ENCODE measurements at places on chromosomes 6 and 20.

- DNase-seq = no peak
Measured at GRCh38 chr6:15280028-15280427, 34.2 kb downstream of the JARID2 start.

DNA sequence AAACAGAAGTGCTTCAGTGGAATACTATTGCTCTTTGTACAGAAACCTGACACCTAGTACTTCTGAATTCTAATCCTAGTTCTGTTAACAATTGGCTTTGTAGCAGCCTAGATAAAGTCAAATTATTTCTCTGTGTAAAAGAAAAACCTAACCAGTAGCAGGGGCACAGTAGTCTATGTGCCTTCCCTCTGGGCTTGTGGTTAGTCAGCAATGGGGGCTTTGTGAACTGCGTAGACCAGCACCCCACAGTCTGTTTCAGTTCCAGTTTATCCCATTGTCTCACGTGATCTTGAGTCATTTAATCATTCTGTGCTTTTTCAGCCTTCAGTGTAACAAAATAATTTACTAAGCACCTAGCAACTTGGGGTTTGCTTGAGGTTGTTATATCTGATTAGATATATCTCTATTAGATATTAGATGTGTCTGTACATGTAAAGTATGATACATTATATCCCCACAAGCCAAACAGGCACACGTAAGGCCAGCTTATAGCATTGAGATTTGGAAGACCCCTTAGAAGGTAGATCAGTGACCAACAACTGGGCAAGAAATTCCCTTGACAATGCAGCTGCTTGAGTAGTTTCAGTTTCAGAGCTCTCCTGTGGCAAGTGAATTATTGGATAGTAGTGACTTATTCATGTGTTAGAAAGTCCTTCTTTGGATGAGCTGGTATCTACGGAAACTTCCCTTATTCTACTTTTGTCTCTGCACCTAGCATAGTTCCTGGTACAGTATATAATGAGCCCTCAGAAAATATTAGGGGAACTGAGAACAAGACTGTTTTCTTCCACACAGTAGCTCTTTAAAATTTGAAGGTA is 27.9 kb upstream of the CCR6 start:
- DNase-seq = no peak

DNA sequence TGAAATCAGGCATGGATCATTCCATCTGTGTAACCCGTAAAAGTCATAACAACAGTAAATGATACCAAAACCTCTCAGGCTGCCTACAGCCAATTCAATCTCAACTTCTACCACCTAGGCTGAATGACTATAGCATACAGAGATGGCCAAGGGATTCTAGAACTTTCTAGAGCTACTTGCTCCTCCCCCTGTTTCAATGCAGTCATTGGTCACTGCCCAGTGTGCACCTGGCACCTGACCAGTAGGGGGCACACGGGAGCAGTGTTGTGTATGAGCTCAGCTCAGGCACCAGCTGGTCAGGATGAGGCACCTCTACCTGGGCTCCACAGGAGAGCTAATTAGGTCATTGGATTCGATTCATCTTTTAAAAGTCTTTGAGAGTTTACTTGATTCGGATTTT is 86.2 kb downstream of the PLEKHG1 start:
- DNase-seq = peak; percentile 4

DNA sequence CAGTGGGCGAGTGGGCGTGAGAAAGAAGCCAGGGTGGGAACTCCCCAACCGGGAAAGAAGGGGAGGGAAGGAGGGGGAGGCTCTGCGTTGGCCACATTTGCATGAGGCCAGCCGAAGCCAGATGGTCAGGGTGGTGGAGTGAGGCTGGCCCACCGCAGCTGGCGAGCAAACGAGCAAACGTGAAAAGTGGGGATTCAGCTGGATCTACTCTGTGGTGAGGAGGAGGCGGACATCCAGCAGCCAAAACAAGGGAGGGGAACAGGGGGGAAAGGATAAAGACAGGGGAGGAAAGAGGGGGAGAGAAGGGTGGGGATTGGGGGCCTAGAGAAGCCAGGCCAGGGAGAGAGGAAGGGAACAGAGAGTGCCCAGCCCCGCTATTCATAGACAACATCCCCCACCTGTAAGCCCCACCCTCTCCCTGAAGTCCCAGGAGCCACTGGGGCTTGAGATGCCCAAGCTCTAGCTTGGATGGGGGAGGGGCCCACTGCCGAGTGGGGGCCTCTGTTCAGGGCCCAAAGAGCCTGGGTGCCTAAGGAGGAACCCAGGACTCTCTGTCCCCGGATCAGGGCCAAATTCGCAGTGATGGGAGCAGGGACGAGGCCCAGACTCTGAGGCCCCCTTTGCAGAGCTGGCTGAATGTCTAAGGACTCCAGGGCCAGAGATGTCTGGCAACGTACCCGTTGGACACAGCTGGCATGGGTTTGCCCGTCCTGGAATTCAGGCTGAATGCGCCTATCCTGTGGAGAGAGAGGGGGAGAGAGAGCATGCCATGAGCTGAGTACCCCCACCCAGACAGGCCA is 45.1 kb downstream of the CPNE5 start:
- no peak for DNase-seq

GRCh38 chr6:117440706-117441525 is 15.2 kb upstream of the ROS1 start:
- peak; percentile 35 for DNase-seq

- no peak for DNase-seq
Measured at GRCh38 chr6:161017766-161018564, 26.4 kb downstream of the MAP3K4 start.

DNA sequence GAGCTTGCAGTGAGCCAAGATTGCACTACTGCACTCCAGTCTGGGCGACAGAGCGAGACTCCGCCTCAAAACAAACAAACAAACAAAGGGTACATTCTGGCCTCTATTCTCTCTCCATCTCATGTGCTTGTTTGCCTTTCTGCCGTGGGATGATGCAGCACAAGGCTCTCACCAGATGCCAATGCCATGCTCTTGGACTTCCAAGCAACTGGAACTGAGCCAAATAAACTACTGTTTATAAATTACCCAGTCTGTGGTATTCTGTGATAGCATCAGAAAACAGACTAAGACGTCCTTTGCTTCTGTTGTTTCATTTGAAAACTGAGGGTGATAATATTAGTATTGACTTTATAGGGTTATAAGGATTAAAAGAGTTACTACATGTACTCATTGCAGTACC is 3.6 kb upstream of the BRD2 start:
- no peak for DNase-seq

DNA sequence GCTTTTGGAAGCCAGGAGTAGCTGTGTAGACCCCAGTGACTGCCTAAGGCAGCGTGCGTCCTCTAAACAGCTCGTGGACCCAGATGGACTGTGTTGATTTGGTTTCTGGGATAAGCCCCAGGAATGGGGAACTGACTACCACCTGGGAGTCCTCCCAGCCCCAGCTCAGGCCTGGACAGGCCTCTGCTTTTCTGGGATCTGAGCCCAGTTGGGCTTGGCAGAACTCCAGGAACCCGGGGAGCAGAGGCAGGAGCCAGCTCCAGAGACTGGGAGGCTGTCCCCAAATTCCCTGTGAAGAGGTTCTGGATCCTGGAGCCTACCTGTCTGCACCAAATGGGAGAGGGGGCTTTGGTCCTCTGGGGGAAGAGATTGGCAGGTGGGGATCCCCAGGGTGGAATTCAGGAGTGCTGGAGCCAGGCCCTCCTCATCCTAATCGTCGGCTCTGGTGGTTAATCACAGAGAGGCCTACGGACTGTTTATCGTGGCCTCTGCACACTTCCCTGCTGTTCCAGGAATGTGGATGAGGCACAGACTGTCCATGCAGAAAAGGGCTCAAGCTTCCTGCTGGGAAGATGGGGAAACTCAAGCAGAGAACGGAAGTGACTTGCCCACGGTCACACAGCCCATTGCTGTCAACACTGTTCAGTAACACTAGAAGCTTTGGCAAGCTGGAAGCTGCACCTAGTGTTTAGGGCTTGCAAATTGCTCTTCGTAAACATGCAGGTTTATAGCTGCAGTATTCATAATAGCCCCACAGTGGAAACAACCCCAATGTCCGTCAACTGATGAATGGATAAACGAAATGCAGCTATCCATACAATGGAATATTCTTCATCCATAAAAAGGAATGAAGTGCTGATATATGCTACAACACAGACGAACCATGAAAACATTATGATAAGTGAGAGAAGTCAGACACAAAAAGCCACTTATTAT is 100.6 kb downstream of the KCNB1 start:
- peak; percentile 42 for DNase-seq

GRCh38 chr6:56682635-56683034 is 39.9 kb upstream of the DST start:
- no peak for DNase-seq

DNA sequence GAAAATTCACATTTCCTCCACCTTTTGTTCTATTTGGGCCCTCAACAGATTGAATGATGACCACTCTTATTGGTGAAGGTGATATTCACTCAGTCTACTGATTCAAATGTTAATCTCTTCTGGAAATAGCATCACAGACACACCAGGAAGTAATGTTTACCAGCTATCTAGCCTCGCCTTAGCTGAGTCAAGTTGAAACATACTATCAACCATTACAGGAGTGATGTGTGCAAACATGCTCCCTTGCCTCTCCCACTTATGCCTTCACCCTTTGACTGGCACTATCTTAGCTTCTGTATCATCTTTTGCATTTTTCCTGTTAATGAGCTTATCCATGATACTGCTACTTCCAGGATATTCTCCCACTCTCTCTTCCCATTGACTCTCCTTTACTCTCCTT is 191.9 kb downstream of the CENPW start:
- no peak for DNase-seq

DNA sequence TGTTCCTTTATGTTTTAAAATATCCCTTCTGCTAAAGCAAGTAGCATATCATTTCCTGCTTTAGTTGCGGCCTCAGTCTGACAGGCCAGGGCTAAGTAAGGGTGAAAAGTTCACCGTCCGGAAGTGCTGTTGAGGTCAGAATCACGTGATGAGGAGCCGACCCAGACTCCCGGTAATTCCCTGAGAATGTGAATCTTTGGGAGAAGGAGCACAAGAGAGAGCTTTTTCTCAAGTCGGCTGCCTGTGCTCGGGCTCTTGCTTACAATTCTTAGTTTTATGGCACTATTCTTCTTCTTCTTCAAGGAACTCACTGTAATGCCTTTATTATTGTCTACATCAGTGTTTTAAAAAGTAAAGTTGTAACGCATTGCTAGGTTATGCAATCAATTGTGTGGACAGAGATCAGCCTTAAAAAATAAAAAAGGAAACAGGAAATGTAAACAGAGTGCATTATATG is 309.3 kb downstream of the PRL start:
- no peak for DNase-seq

- DNase-seq = no peak
Measured at GRCh38 chr6:84581494-84582259, 182.7 kb downstream of the TBX18 start.

DNA sequence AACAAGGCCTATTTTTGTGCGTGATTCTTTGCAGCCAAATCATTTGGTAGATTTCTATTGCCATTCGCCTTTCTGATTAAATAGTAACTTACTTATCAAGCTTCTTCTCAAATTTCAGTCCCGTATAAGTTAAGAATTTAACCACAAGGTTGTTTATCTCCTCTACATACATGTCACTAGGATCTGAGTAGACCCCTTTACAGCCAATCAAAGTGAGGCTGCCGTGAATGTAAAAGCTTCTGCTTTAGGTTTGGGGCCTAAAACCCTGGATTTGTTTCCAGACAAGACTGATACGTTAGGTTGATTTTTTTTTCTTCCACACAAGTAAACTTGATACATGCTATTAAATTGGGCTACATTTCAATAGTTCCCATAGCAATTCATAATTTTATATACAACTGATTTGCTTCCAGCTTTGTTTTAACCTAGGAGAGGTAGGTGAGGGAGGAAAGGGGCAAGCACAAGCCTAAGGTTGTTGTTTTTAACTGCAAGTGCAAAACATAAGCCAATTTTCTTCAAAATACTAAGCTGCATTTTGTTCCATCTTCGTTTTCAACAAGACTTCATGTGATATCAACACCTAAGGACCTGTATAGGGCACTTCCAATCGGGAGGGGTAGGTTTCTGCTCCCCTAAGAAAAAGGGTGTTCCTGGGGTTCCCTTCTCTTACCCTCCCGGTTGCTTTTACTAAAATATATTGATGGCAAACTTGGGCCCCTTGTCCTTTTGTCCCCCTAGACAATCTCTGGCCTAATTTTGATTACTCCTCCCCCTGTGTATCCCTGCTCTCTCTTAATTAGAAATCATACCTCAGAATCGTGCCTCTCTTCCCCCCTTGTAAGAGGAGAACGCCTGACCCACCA is 1.7 kb downstream of the RANBP9 start:
- no peak for DNase-seq

DNA sequence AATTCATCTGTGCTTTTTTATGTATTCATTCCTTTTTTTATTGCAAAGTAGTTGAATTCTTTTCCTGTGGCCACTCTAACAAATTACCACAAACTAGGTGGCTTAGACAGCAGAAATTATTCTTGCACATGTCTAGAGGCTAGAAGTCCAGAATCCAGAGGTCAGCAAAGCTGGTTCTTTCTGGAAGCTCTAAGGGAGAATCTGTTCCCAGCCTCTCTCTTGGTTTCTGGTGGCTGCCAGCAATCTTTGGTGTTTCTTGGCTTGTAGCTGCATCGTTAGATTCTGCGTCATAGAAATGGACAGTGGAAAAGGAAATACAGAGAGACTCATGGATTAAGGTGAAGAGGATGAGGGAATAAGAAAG is 39.3 kb downstream of the GSTA2 start:
- DNase-seq = no peak

DNA sequence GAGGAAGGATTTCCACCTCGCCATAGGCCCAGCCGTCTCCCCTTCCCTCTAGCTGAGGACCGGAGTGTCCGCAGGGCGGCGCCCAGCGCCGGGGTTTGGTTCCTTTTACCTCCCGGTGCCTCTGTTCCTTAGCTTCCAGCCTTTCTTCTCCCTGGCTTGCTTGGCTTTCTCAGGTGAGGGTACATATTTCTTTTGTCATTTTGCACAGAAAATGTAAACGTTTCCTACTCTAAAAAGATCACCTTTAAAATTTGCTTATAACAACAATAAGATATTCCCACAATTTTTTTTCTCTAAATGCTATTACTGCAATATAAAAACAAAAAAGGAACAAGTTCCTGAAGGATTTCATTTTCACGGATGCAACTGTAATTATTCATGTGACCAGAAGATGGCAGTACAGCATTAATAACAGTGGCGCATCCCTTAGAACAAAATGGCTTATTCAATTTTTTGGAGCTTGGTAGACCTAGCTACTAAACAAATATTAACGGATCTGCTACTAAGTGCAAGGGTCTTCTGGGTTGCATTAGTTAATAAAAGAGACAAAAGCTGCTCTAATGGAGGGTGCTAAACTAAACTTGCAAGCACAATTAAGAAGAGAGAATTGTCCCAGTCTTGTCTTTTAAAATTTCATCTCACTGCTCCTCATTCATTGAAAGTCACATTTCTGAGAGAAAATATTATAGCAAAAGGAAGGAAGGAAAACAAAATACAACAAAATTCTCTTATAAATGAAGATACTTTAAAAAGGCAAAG is 172.9 kb downstream of the ADGRG6 start:
- DNase-seq = peak; percentile 65

GRCh38 chr20:53881362-53881761 is 189.0 kb downstream of the BCAS1 start:
- DNase-seq = no peak

DNA sequence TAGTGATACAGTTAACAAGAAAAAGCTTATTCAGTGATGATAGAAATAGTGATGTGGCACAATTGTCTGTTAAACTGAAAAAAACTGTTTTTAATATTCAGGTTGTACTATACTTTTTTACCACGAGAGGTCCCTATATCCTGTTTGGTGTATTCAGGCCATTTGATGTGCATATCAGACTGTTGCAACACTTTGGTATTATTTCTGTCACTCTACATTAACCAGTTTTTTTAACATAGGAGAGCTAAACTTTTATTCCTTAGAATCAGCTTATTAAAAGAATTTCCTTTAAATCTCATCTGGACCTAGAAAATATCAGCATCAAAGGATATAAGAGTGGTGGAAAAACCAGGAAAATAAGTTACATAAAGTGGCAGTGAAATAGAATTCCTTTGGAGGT is 36.8 kb downstream of the TSPYL4 start:
- peak; percentile 3 for DNase-seq

Measured in A549 (cell line).